ENCODE measurements at places on chromosomes 6 and 20. TPM values are rescaled to one million over a fixed set of nuclear protein-coding genes. Genes with fewer than 3 reads are reported as not detected.

DNA sequence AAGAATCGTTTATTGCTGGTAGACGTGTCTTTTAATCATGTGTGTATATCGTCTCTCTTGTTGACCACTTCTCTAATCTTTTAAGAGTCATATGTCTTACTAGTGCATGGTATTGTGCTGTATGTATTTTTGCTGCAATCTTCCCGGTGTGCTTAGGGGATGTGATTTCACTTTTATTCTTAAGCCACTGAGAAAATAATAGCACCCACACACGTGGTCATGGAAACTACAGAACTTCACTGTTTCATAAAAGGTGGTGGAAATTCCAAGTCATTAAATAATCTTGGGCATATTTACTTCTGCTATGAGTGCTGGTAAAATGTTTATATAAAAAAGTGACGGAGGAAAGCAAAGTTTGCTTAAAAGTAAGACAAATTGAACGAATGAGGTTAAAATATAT is 3.0 kb upstream of the CDYL start:
- H3K27ac ChIP-seq = no peak overlapping the region
- DNase-seq = no peak
- H3K4me3 ChIP-seq = no peak overlapping the region
- H3K4me1 ChIP-seq = no peaks in the 10 kb centered on the region

GRCh38 chr6:108581237-108581931 is 20.7 kb downstream of the FOXO3 start:
- H3K36me3 ChIP-seq = no peaks in the 10 kb centered on the region
- peak overlapping the region; percentile 44 for H3K4me3 ChIP-seq
- DNase-seq = peak; percentile 98
- H3K4me1 ChIP-seq = peaks cover 47% of the 10 kb centered on the region
- no peaks in the 10 kb centered on the region for H3K27me3 ChIP-seq

- H3K4me1 ChIP-seq = no peaks in the 10 kb centered on the region
- H3K27ac ChIP-seq = no peak overlapping the region
- no peak overlapping the region for H3K4me3 ChIP-seq
- no peaks in the 10 kb centered on the region for H3K36me3 ChIP-seq
- no peak for DNase-seq
These were observed 98.6 kb upstream of the CLDN20 start for GRCh38 chr6:155165029-155165710.

- H3K27me3 ChIP-seq = no peaks in the 10 kb centered on the region
- H3K27ac ChIP-seq = peak overlapping the region; percentile 34
- peaks cover 3% of the 10 kb centered on the region for H3K4me1 ChIP-seq
- DNase-seq = no peak
- H3K4me3 ChIP-seq = no peak overlapping the region
- H3K36me3 ChIP-seq = no peaks in the 10 kb centered on the region
These were observed 56.1 kb upstream of the SGK1 start for GRCh38 chr6:134373993-134374392.

- H3K4me1 ChIP-seq = no peaks in the 10 kb centered on the region
- no peaks in the 10 kb centered on the region for H3K27me3 ChIP-seq
- no peak overlapping the region for H3K27ac ChIP-seq
- no peak for DNase-seq
- no peak overlapping the region for H3K4me3 ChIP-seq
These were observed 21.3 kb downstream of the NPEPL1 start for GRCh38 chr20:58713801-58714339.

DNA sequence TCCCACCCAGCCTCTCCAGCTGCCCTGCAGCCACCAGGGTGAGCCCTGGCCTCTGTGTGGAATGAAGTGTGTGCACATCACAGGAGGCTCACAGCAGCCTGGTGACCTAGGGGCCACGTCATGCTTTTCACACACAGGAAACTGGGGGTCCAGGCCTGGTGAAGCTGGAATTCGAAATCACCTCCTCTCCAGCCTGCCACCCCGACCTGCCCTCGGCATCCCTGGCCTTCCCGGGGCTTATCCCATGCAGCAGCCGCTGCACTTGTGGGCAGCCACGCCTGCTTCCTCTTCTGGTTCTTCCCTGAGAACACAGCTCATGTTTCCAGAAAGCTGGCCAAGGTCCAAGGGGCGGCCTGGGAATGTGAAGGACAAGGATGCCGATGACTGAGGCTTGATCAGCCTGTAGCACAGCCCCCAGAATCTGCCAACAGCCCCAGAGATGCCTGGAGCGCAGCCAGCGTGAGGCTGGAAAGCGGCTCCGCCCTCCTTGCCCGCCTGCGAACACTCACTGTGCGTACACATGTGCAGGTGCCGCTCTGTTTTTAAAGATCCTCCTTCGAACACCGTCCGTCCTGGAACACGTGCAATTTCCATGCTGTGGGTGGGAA is 4.2 kb upstream of the NTSR1 start:
- no peaks in the 10 kb centered on the region for H3K36me3 ChIP-seq
- peaks cover 11% of the 10 kb centered on the region for H3K27me3 ChIP-seq
- H3K4me1 ChIP-seq = peaks cover 15% of the 10 kb centered on the region

- no peaks in the 10 kb centered on the region for H3K27me3 ChIP-seq
- H3K27ac ChIP-seq = no peak overlapping the region
- H3K4me1 ChIP-seq = peaks cover 5% of the 10 kb centered on the region
- peak; percentile 57 for DNase-seq
- H3K36me3 ChIP-seq = no peaks in the 10 kb centered on the region
These were observed 296.8 kb downstream of the UTRN start for GRCh38 chr6:144581812-144582537.

DNA sequence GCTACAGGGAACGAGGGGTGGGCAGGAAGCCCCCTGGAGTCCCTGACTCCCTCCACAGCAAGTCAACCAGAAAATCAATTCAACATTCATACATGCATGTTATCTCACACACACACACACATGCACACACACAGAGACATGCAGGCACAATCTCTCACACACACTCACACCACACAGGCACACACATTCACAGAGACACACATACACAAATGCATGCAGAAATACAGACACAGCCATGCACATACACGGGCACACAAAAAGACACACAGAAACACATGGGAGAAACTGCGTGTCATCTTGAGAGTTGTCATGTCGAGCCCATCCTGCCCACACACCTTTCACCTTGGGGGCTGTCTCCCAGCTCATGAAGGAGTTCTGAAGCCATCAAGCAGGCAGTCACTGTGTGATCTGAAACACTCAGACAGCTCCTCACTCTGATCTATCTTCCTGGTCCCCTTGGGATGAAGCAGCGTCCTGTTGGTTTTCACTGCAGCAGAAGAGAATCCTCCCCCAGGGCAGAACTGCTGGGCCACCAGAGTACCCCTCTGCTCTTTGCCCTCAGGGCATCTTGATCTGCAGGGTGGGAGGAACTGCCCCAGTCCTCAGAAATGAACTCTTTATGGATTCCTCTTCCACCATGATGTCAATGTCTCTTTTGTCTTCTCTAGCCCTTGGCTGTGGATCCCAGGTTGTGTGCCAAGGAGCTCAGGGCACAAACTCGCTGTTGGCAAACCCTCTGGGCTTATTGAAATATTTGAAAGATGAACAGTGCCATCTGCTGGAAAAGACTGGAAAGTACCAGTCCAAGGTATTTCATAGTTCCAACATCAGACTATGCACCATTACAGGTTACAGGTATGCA is 8.8 kb downstream of the RAET1L start:
- H3K36me3 ChIP-seq = no peaks in the 10 kb centered on the region
- H3K27ac ChIP-seq = no peak overlapping the region
- peaks cover 34% of the 10 kb centered on the region for H3K27me3 ChIP-seq
- no peaks in the 10 kb centered on the region for H3K4me1 ChIP-seq
- H3K4me3 ChIP-seq = no peak overlapping the region

- peaks cover 69% of the 10 kb centered on the region for H3K4me1 ChIP-seq
- DNase-seq = peak; percentile 100
- H3K4me3 ChIP-seq = no peak overlapping the region
- H3K36me3 ChIP-seq = no peaks in the 10 kb centered on the region
- H3K27ac ChIP-seq = peak overlapping the region; percentile 96
These were observed 68.5 kb downstream of the MRPL14 start for GRCh38 chr6:44058617-44059358.

GRCh38 chr6:132537145-132537544 is 932 bp upstream of the TAAR9 start:
- H3K36me3 ChIP-seq = no peaks in the 10 kb centered on the region
- peaks cover 14% of the 10 kb centered on the region for H3K27me3 ChIP-seq
- no peaks in the 10 kb centered on the region for H3K4me1 ChIP-seq
- no peak overlapping the region for H3K27ac ChIP-seq

DNA sequence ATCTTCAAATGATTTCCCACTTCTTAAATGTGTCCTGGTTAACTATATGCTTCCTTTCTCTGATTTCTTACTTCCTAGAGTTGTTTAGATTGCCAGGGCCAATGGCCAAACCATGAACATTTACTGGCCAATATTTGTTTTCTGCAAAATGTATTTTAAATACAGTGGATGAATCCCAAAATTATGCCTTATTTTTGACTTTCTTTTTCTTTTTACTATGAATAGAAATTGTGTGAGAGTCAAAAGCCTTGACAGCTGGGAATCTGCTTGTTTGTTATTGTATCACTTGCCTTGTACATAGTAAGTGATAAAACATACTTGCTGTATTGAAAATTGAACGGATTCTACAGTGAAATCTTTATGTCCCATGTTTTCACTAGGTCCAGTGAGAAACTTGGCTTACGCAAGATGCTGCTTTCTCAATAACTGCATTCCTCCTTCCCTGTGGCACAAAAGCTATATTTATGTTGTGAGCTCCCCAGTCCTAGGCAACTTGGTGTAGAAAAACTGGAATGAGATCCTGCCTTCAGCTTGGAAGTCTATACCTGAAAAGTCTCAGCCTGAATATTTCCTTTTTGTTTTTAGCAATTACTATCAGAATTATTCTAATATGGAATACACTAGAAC is 295.2 kb downstream of the EPHA7 start:
- H3K27ac ChIP-seq = no peak overlapping the region
- no peaks in the 10 kb centered on the region for H3K27me3 ChIP-seq
- no peaks in the 10 kb centered on the region for H3K4me1 ChIP-seq
- DNase-seq = peak; percentile 83
- H3K36me3 ChIP-seq = no peaks in the 10 kb centered on the region
- H3K4me3 ChIP-seq = no peak overlapping the region

DNA sequence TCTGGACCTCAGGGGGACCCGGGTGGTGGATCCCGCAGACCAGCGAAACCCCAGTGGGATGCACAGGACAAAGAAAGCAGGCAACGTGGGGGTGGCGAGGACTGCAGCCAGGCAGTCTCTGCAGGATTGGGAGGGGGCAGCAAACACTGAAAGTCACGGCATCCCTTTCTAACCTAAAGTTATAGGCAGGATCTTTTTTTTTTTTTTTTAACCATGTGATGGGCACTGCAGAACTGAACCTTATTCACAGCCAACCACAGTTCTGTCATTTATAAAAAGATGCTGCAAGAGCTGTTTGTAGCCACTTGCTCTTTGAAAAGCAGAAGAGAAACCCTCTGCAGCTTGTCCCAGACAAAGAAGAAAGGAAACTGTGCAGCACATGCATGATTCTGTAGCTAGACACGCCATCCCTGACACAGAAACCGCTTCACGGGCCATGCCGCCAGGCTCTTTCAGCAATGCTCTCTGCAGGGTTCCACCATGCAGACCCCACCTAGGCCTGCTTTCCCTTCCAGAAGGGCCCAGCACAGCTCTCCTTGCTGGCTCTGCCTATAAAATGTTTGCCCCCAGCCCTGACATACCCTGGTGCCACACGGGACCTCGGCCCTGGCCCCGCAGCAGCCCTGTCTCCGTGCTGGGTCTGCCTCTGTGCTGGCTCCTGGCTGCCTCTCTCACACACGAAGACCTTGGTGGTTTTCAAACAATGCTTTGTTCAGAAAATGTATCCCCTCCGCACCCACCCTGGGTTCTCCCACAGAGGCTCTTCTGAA is 70.8 kb downstream of the PYGB start:
- H3K4me3 ChIP-seq = no peak overlapping the region
- no peaks in the 10 kb centered on the region for H3K27me3 ChIP-seq
- H3K36me3 ChIP-seq = peaks cover 7% of the 10 kb centered on the region
- H3K27ac ChIP-seq = no peak overlapping the region
- no peak for DNase-seq

- H3K36me3 ChIP-seq = no peaks in the 10 kb centered on the region
- H3K4me3 ChIP-seq = no peak overlapping the region
- no peaks in the 10 kb centered on the region for H3K4me1 ChIP-seq
- H3K27ac ChIP-seq = peak overlapping the region; percentile 27
These were observed 15.0 kb upstream of the IFNGR1 start for GRCh38 chr6:137233911-137234863.

DNA sequence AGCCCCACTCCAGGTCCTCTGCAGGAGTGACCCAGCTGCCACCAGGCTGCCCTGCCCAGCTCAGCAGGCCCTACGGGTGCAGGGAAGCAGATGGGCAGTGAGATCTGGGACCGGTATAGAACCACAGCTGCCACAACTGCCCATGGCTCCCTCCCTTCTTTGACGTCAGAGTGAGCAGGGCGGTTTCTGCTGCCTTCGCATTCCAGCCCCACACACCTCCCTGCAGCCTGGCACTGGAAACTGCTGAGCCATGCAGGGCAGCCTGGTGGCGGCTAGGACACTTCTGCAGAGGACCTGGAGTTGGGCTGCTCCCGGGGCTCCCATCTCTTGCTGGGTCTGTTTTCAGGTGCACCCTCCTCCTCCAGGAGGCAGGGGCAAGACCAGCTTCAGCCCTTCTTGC is 101.6 kb upstream of the CD93 start:
- no peak overlapping the region for H3K4me3 ChIP-seq
- no peaks in the 10 kb centered on the region for H3K4me1 ChIP-seq
- no peak overlapping the region for H3K27ac ChIP-seq
- DNase-seq = no peak
- H3K27me3 ChIP-seq = no peaks in the 10 kb centered on the region
- H3K36me3 ChIP-seq = no peaks in the 10 kb centered on the region

GRCh38 chr6:41280381-41281057 is 6.0 kb downstream of the TREM1 start:
- H3K27ac ChIP-seq = no peak overlapping the region
- H3K4me1 ChIP-seq = no peaks in the 10 kb centered on the region
- no peaks in the 10 kb centered on the region for H3K36me3 ChIP-seq
- no peak overlapping the region for H3K4me3 ChIP-seq

- no peaks in the 10 kb centered on the region for H3K27me3 ChIP-seq
- no peaks in the 10 kb centered on the region for H3K36me3 ChIP-seq
- H3K27ac ChIP-seq = no peak overlapping the region
- no peak for DNase-seq
- no peaks in the 10 kb centered on the region for H3K4me1 ChIP-seq
These were observed 778.5 kb downstream of the MAFB start for GRCh38 chr20:39910536-39910935.

- H3K4me1 ChIP-seq = no peaks in the 10 kb centered on the region
- no peaks in the 10 kb centered on the region for H3K27me3 ChIP-seq
- peak; percentile 68 for DNase-seq
- no peak overlapping the region for H3K27ac ChIP-seq
- H3K36me3 ChIP-seq = no peaks in the 10 kb centered on the region
- H3K4me3 ChIP-seq = no peak overlapping the region
These were observed 94.8 kb downstream of the MBOAT1 start for GRCh38 chr6:20117474-20117873.

MTO1 gene
- 52.4 TPM for total RNA-seq

GSTA2 gene
- not detected for total RNA-seq

PRRT1 gene
- total RNA-seq = 0.33 TPM

KCNK16 gene
- total RNA-seq = not detected

NKX2-2 gene
- not detected for total RNA-seq

TCF21 gene
- total RNA-seq = 8.2 TPM

OXT gene
- not detected for total RNA-seq

ACTL10 gene
- 2.0 TPM for total RNA-seq

ZCCHC3 gene
- 11.8 TPM for total RNA-seq

PAX1 gene
- total RNA-seq = not detected

Data from fibroblast of lung (primary cell).